Skin of body (tissue), 3 donors: ENCODE measurements at places on chromosomes 4 and X. TPM values are rescaled to one million over a fixed set of nuclear protein-coding genes. Genes with fewer than 3 reads are reported as not detected.

DNA sequence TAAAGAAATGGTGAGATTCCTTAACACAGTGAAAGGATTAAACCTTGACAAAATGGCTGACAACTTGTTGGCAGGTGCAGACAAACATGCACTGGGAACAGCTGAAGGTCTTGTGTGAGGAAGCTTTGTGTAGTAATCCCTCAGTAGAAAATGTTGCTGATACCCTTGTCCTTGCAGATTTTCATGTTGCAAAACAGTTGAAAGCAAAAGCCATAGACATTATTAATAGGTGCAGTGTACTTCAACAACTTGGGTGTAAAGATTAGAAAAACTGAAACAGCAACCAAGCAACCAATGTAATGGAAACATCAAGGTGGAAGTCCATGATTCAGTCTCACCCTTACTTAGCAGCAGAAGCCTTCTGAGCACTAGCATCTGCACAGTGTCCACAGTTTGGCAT, 29.8 kb downstream of the UGT2B7 start:
- DNase-seq: no peak

GRCh38 chrX:154019633-154020528, at the start of gene IRAK1:
Gene IRAK1 (minus strand): TSS chrX:154019902. CDS start chrX:154019812, 90 bp downstream.
- DNase-seq: no peak

DNA sequence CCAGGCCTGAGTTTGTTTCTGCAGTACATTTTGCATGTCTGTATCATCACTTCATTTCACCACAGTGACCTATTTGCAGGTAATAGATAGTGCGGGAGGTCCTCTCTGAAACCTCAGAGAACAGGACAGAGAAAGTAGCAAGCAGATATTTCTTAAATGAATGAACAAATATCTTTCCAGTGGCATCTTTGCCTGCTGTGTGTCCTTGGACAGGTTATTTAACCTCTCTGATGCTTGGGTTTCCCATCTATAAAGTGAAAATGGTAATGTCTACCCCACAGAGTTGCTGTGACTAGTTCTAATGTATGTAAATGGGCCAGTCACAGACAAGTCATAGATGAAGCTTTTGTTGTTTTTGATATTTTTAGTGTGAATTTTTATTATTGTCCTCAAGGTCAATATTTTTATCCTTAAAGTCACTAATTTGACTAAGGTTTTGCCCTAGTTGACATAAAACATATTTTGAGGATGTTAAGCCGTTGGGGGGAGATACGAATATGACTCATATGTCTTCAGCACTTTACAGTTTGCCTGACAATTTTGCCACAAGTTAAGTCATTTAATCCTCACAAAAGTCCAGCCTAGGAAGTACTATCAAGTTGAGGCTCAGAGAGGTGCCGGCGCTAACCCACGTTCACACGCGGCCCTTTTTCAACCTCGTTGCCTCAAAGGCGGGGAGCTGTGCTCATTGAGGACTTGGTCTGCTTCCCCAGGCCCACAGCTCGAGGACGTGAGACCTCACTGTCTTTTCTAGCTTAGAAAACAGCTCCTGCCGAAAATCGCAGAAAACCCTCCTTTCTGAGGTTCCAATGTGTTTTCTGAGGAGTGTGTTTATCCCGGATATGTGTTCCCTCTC, 126.7 kb upstream of the STX18 start:
- DNase-seq: no peak

- no peak for DNase-seq
Measured at GRCh38 chr4:187017147-187017546, 293.5 kb upstream of the FAT1 start.

DNA sequence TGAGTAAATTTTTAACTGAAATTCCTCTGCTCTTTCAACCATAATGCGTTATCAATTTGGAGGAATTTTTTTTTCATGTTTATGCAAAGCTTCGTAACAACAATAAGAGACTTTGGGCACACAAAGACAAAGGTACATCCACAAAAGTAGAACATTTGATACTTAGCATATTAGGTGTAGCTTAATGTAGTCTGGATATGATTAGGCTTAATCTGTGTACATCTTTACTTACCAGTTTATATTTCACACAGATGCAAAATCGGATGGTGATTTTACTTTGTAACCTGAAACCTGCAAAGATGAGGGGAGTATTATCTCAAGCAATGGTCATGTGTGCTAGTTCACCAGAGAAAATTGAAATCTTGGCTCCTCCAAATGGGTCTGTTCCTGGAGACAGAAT, 20.3 kb downstream of the AIMP1 start:
- DNase-seq: no peak

- peak; percentile 60 for DNase-seq
Measured at GRCh38 chr4:5051278-5052203, at the start of gene STK32B. Gene STK32B (plus strand): TSS chr4:5051480.

GRCh38 chr4:153634738-153635353, 49.2 kb upstream of the TLR2 start:
- DNase-seq: peak; percentile 20

GRCh38 chrX:124954402-124954801, 365.3 kb upstream of the TEX13C start:
- no peak for DNase-seq

GRCh38 chrX:136198010-136198409, 50.7 kb downstream of the FHL1 start:
- DNase-seq: no peak

GRCh38 chr4:7001271-7001670, 41.9 kb upstream of the TADA2B start:
- DNase-seq: no peak

GRCh38 chr4:106371161-106371560, 2.6 kb upstream of the GIMD1 start:
- no peak for DNase-seq

Gene SPP1
- total RNA-seq: 253 TPM

Gene RHOXF1
- not detected for total RNA-seq

Gene SYTL4
- 3.8 TPM for total RNA-seq

Gene CENPVL2
- not detected for total RNA-seq

Gene PDLIM3
- total RNA-seq: 52.5 TPM
